Gastroesophageal sphincter (tissue), 4 donors: ENCODE measurements at places on chromosomes 16 and 17.
A peak's percentile ranks its signal among the peaks of the same experiment; 100 is the strongest.

DNA sequence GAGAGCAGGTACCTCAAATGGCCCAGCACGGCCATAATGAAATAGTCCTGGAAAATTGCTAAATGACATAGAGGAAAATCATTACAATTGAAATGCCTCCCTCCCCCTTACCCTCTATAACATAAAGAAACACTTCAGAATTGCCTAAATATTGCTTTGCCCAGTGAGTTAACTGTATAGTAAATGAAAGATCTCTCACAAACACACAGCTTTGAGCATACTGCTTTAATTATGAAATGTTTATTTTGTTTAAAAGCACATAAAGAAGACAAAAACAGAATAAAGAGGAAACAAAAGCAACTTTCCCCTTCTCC is 9.3 kb upstream of the ADAMTS18 start:
- no peak for ATAC-seq

GRCh38 chr16:35744726-35745125 is 2285.3 kb downstream of the TP53TG3F start:
- no peak for ATAC-seq

DNA sequence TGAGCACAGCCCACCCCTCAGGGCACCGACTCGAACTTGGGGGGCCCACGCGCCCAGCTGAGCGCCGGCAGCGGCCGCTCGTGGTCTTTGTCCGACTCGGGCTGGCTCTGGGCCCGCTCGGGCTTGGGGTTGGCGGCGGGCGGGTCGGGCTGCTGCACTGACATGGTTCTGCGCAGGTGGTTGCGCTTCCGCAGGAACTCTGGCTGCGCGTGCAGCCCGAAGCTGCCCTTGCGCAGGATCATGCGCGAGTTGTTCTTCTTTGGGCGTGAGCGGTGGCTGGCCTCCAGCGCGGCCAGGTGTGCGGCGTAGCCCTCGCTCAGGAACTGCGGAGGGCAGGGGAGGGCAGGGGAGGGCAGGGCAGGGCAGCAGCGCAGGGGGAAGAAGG is 11.1 kb downstream of the PIMREG start:
- ATAC-seq, result peak; percentile 26

GRCh38 chr16:2924901-2925755 is 13.4 kb downstream of the FLYWCH1 start:
- ATAC-seq, result no peak

- peak; percentile 55 for ATAC-seq
These were observed 1.4 kb upstream of the SSH2 start for GRCh38 chr17:29931231-29931932.

- ATAC-seq, result no peak
These were observed 27.4 kb upstream of the PHB1 start for GRCh38 chr17:49442041-49442440.

- ATAC-seq, result no peak
These were observed 6.0 kb downstream of the DOC2A start for GRCh38 chr16:30004811-30005242.

DNA sequence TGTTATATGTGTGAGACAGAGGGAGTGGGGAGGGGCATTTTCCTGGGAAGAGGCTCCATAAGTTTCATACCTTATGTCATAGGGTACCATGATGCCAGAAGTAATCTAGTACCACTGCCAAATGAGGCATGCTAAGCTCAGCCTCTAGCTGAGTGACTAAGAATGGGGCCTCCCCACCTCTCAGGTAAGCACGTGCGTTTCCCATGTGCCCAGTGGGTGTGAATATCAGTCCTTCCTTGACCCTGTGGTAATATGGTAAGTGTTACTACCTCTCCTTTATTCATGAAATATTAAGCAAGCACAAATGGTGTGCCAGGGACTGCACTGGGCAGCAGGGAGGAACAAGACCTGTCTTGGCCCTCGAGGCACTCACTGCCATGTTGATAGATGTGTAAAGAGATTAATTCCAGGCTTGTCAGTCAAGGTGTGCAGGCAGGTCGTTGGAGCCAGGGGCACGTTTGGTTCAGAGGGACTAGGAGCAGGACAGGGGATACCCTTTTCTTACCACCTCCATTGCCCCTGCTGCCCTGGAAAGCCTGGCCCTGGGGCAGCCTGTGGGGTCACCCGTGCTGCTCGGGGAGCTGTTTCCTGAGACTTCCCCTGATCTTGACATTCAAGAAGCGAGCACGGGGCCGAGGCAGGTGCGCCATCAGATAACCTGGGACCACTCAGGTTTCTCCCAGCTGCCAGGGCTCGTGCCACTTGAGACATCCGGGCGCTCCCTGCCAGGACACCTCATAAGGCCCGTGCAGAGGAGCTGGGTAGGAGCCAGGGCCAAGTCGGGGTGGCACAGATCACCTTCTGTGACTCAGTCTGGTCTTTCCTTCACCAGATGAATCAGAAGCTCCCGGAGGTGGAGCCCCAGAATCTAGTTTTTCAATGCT is 8.8 kb downstream of the RSAD1 start:
- ATAC-seq, result no peak

- ATAC-seq, result no peak
These were observed 37.8 kb downstream of the ERN1 start for GRCh38 chr17:64092113-64092512.

DNA sequence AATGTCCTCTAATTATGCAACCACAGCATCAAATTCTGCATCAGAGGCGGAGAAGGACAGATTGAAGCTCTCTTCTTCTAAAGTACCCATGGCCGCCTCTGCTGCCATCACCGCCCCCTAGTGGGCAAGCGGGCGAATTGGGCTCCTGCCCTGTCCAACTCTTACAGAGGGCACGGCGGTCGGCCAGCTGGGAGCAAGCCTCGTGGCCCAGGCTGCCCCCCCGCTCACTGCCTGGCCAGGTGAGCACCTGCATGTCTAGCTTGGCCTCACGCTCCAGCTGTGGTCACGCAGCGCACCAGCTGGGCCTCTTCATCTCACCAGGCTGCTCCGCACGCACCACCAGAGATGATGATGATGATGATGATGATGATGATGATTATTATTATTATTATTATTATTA is 146.1 kb upstream of the TOM1L1 start:
- ATAC-seq, result no peak

DNA sequence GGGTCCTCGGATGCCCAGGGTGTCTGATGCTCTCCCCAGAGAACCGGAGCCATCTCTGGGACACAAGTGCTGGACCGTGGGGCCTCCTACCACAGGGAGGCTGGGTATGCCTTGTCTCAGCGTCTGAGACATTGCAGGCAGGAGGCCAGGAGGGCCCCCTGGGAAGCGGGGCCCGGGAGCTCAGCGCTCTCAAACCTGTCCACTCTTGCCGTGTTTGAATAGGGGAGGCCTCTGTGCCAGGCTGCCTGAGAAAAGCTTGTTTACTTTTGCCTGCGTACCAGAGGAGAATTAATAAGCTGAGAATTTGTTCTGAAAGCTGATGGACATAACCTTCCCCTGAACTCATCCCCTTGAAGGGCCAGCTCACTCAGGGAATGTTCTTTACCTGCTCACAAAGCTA is 163.8 kb downstream of the NTN1 start:
- ATAC-seq, result peak; percentile 57

DNA sequence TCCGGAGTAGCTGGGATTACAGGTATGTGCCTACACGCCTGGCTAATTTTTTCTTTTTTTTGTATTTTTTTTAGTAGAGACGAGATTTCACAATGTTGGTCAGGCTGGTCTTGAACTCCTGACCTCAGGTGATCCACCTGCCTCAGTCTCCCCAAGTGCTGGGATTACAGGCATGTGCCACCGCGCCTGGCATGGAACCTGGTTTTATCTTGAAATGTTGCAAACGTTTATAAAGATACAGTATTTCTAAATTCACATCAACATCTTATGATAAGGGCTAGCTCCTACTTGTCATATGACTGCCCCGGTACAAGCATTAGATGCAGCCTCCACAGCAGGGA is 1.5 kb upstream of the IST1 start:
- no peak for ATAC-seq

- no peak for ATAC-seq
These were observed 42.1 kb downstream of the NT5M start for GRCh38 chr17:17345294-17345597.

- ATAC-seq, result no peak
These were observed 20.1 kb downstream of the SIAH1 start for GRCh38 chr16:48365025-48365600.

- no peak for ATAC-seq
These were observed 6.5 kb upstream of the ALKBH5 start for GRCh38 chr17:18177133-18177532.

- ATAC-seq, result no peak
These were observed 6.7 kb upstream of the TOB1 start for GRCh38 chr17:50872710-50873424.

DNA sequence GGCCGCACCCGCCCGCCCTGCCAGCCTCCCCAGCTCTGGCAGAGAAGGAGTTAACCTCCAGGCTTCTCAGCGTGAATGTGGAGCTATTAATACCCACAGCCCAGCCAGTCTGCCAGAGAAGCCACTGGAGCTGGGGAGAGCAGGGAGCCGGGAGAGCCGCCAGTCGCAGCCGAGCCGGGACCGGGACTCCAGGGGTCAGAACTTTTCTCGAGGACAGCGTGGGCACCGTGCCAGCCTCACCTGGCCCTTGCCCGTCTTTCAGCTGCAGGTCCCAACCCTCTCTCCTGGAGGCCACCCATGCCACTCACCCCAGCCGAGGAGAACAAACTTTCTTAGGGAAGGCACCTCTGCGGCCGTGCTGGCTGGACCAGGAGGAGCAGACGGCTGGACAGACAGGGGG is 33.8 kb upstream of the SBK1 start:
- ATAC-seq, result peak; percentile 51

DNA sequence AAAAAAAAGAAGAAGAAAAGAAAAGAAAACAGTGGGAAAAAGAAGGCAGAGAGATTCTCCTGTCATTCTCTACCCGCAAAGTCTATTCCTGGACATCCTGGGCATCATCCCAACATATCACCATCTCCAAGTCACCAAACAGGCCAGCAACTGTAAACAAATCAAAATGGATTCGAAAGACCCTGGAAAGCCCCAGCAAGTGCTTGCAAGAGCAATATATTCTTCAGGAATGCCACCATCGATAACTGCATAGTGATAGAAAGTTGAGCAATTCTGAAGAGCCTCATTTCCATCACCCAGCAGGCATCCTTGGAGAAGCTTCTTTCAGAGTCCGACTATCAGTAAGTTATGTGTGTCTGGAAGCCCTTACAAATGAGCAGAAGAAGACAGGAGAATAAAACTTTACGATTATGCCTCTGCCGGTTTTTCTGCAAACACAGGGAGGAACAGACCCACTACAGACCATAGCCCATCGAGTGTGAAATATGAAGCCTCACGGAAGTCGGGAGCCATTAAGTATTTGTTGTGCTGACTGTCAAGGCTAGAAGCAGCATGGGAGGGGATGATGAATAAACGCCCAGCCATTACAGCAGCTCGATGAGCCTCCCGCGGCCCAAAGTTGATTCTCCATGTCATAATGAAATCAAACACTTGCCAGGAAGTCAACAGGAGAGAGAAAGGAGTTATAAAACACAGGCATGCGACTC is 64.5 kb upstream of the SEC14L1 start:
- no peak for ATAC-seq

DNA sequence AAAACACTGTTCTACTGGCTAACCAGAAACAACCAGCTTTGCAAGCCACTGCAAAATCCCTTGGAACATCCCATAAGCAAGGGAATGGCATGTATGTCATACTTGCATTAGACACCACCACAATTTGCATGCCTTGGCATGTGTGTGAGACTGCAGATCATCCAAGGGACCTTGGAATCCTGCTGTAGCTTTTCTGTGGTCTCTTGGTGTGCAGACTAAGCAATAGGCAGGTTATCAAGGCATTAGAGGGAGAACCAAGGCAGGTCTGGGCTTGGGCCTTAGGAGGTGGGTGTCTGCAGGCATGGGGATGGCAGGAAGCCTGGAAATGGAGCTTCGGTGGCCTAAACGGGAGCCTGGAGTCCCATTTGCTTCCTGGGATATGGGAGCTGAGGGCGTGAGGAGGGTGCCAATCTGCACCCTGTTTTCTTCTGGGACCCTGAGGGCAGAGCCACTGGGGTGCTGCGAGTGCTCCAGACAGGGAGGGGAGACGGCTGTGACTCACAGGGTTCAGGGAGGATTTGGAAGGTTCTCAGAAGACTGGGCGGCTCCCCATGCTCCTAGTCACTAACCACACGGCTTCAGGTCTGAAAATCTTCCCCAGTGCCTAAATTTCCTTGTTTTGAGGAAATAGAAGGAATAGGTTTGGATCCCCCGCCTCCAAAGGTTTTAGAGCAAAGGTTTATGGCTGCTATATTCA is 36.6 kb downstream of the FAM20A start:
- no peak for ATAC-seq

GRCh38 chr17:27485125-27485524 is 28.9 kb downstream of the KSR1 start:
- ATAC-seq, result peak; percentile 23

- no peak for ATAC-seq
These were observed 4.7 kb upstream of the AANAT start for GRCh38 chr17:76462556-76463290.

- no peak for ATAC-seq
These were observed 21.8 kb upstream of the NAGLU start for GRCh38 chr17:42514279-42514678.

GRCh38 chr17:36544044-36544306 is 744 bp upstream of the GGNBP2 start:
- ATAC-seq, result no peak

DNA sequence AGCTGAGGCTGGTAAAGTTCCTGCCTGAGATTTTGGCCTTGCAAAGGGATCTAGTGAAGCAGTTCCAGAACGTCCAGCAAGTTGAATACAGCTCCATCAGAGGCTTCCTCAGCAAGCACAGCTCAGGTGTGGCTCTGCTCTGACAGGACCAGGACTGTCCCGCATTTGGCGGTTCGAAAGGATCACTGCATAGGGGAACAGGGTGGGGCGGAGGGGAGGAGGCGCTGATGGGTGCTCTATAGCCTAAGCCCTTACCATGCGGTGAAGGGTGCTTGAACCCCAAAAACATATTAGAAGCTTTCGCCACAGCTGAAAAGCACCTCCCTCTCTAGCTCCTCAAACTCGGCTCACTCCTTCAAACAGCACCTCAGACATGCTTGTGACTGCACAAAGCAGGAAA is 29.9 kb upstream of the ENDOV start:
- ATAC-seq, result no peak

DNA sequence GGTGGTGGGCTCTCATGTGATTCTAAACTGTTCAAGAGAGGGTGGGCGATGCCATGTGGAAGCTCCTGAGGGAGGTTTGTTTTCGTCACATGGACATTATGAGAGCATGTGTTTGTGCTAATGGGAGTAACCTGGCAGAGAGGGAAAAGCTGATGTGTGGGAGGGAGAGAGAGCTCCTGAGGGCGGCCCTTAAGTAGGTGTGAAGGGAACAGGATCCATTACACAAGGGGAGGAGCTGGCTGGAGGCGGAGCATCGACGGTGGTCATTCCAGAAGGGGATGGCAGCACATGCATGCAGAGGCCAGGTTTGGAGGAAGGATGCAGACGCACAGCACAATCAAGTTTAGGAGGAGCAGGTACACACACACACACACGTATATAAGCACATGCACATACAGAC is 197.5 kb downstream of the RPTOR start:
- ATAC-seq, result no peak
